ENCODE measurements at places on chromosomes 12 and 14. TPM values are rescaled to one million over a fixed set of nuclear protein-coding genes. Genes with fewer than 3 reads are reported as not detected.

- no peak for DNase-seq
These were observed 49.2 kb upstream of the SSTR1 start for GRCh38 chr14:38158468-38158867.

GRCh38 chr12:116495260-116495659 is 63.9 kb upstream of the MAP1LC3B2 start:
- no peak for DNase-seq

DNA sequence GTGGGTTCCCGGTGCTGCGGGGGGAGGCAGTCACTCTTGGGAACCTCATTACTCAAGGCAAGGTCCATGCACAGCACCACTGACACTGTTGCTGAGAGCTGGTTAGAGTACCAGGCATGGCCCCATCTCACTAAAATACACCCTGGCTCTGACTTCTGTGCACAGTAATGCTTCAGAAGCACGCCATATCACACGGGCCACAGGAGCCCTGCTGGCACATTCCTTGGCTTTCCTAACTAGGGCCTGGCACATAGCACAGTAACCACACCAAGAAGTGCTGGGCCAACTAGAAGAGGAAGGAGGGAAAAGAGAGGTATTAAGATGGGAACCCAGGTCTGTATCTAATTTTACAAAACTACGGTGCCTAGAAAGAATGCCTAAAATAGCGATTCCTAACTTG is 13.5 kb upstream of the RAB35 start:
- no peak for DNase-seq

DNA sequence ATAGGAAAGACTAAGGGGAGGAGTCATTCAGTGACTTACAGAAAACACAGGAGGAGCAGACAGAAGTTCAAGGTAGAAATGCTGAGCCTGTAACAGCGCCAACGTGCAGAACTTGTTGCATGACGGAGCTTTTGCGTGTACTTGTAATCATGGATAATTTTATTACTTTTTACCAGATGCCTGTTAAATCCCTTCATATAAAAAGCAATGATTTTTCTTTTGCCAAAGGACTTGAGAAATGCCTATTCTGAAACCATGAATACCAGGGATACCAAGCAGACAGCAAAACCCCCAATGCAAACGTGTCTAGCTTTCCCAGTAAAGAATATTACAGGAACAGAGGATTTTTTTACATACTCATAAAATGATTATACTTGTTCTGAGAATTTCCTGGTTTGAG is 163.6 kb upstream of the GSC start:
- DNase-seq, result no peak

DNA sequence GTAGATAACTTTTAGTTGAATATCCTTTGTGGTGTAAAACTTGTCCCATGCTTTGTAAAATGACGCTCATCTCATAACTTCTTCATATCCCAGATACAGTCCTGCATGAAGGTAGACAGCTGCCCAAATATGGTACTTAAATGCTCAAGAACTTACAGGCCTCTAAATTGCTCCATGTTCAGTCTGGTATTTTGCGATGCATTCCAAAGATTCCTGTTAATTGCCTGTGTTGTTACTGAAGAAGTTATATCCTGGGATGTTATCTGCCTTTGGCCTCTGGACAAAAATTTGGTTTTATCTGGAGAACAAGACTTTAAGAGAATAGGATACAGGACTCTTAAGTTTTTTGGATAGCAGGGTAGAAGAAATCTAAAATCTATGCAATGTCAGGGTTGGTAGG is 473.0 kb downstream of the PCNX1 start:
- no peak for DNase-seq

DNA sequence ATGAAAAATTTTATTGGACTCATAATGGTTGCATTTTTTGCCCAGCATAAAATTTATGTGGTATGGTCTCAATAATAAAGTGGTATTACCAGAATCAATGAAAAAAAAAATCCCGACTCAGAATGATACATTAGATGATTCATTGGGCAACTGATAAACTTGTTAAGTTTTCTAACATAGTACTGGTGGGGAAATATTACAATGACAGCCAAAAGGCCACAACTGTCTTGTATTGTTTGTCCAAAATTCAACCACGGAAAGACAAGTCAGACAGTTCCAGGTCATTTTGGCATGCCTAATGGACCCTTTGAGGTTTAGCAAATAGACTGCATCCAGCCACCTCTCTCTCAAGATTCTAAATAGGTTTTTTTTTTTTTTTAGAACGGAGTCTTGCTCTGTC is 70.5 kb upstream of the TRIM9 start:
- no peak for DNase-seq

DNA sequence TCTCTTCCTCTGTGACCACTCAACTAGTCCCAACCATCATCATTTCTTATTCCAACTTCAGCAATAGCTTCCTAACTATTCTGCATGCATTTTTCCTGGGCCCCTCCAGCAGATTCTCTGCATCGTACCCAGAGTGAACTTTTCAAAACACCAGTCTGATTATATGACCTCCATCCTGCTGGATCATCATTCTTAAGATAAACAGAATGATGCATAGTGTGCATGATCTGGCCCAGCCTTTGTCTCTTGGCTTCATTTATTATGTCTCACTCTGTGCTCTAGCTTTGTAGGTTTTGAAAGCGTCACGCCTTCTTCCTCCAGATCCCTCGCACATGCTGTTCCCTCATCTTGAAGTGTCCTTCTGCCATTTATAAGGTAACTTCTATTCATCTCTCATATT is 46.3 kb upstream of the SLC38A4 start:
- no peak for DNase-seq

DNA sequence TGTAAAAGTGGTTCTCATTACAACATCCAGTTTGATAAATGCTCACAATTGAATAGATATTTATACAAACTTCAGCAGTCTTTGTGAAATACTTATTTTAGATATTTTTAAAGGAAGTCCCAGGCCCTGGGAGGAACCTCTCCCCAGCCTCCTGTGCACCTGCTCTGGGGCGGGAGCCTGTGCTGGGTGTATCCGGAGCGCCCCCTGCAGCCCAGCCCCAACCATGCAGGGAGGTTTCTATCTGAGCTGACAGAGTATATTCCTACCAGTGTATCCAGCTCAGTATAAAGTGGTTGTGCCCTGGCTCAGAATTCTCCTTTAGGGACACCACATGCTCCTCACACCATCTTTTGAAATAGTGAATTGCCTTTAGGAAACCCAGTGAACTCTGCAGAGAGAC is 851.8 kb downstream of the TMEM121 start:
- DNase-seq, result peak; percentile 59

- DNase-seq, result peak; percentile 18
These were observed 3.9 kb upstream of the DNAL1 start for GRCh38 chr14:73640796-73641365.

DNA sequence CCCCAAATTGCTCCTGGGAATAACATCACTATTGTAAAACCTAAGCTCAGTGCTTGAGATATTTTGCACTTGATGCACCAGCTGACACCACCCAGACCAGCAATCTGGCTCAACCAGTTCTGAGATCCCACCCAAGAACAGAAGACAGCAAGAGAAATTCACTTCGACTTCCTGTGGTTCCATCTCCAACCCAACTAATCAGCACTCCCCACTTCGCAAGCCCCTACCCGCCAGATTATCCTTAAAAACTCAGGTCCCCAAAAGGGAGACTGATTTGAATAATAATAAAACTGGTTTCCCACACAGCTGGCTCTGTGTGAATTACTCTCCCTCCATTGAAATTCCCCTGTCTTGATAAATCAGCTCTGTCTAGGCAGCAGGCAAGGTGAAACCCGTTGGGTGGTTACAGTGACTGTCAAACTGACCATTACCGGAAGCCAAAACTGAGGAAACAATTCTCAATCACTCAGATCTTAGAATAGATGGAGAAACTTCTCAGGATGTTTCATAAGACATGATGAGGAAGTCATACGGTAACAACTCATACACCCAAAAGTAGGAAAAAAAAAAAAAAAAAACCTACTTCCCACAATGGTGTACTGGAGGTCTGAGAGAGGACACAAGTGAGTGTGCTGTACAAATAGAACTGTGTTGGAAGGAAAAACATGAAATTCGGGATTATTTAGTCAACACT is 92.4 kb downstream of the TMTC1 start:
- DNase-seq, result no peak

DNA sequence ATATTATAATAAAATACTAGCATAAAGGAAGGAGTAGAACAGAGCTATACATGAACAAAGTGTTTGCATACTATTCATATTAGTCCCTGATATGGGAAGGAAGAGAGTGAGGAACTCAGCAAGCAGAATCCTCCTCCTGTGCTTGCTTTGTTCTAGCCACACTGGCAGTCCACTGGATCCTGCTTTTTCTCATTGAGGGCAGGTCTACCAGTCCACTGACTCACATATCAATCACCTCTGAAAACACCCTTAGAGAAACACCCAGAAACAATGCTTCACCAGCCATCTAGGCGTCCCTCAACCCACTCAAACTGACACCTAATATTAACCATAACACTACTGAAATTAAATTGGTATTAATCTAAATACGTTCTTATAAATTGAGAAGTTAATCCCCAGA is 1861.7 kb upstream of the SEL1L start:
- no peak for DNase-seq

- no peak for DNase-seq
These were observed 24.3 kb upstream of the SUPT16H start for GRCh38 chr14:21408147-21408546.

- DNase-seq, result no peak
These were observed 41.7 kb downstream of the RASSF9 start for GRCh38 chr12:85794531-85794930.

DNA sequence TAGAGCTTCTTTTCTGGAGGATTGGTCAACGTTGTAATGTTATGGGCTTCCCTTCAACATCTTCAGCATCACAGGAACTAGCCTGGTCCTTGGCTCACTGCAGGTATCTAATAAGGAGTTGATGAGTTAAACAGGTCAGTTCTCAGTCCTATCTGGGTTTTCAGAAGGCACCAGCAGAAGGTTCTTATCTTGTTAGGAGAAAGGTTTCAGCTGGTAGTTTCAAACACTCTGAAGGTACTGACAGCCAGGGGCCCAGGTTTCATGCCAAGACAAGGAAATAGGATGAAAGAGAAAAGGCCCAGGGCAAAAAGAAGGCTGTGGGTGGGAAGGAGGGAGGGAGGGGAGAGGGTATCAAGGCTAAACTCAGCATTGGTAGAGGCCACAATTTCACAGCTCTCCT is 21.4 kb downstream of the TMEM229B start:
- no peak for DNase-seq

DNA sequence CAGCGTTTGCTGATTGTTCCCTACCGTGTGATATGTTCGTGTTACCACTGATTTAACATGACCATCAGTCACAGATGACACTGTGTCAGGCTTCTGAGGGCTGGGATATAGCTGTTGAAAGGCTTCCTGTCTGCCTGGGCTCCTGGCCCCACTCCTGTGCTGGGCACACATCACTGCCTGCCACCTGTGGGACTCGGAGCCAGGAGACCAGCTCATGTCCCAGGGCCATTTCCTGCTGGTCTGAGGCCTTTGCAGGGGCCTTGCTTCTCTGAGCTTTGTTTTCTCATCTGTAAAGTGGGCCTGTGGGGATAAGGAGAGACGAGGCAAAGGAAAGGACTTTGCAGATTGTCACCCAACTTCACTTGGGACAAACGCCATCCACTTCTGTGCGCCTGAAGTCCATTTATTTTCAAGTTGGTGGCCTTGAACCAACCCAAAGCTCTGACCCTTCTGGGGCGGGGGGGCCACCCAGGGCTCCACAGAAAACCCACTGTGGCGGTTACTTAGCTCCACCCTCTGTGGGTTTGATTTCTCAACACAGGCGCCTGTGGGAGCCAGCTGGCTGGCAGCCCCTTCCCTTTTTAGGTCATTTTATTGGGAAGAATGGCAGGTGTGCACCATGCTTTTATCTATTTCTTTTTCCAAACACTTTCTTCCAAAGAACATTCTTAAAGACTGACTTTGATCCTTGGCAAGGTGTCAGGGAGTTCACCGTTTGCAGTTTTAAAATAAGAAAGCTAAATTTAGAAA is 54.1 kb downstream of the BEGAIN start:
- no peak for DNase-seq

- no peak for DNase-seq
These were observed 29.5 kb upstream of the FBXO34 start for GRCh38 chr14:55241673-55242072.

GRCh38 chr14:24639905-24640304 is 5.9 kb upstream of the GZMB start:
- DNase-seq, result no peak

DNA sequence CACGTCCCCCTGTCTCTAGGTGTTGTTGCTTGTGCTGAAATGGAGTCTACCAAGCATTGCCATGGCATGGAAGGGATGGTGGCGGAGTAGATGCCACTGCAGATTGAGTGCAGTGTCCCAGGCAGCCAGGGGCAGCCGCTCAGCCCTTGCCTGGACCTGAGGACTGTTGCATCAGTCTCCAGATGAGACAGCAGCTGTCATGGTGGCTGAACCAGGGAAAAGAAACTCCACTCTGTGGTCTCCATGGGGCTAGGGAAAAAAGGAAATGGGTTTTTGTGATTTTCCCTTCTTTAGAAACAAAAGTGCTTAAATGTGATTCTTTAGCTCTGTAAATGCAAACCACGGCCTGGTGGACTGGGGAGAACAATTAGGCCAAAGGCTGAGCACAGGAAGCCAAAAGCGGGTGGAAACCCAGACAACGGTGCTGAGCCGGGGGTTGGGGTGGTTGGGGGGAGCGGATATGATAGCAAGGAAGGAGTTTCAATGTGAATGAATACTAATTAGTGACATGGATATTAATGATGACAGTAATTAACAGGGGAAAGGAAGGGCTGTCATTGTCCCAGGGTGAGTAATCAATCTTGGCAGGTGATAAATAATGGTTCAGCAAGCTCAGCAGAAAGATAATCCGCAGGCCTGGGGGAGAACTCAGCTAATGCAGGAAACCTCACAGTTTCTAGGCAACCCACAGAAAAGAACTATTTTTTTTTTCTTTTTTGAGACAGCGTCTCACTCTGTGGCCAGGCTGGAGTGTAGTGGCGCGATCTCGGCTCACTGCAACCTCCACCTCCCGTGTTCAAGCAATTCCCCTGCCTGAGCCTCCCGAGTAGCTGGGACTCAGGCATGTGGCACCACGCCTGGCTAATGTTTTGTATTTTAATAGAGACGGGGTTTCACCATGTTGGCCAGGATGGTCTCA is 442.6 kb downstream of the DPF3 start:
- DNase-seq, result peak; percentile 27

GRCh38 chr14:65290830-65291229 is 121.7 kb upstream of the FUT8 start:
- DNase-seq, result peak; percentile 52

- DNase-seq, result no peak
These were observed 158.4 kb downstream of the NTF3 start for GRCh38 chr12:5590316-5590715.

NTS gene
- not detected for polyA plus RNA-seq

PIWIL1 gene
- not detected for polyA plus RNA-seq

TAS2R19 gene
- polyA plus RNA-seq, result 0.42 TPM

ANO2 gene
- not detected for polyA plus RNA-seq

ENDOU gene
- 0.03 TPM for polyA plus RNA-seq

PPFIBP1 gene
- polyA plus RNA-seq, result 6.5 TPM

DDN gene
- polyA plus RNA-seq, result 0.75 TPM

CD163L1 gene
- polyA plus RNA-seq, result not detected

PPP4R4 gene
- polyA plus RNA-seq, result 0.03 TPM

DICER1 gene
- polyA plus RNA-seq, result 15.4 TPM

CLEC2A gene
- not detected for polyA plus RNA-seq

MYF5 gene
- not detected for polyA plus RNA-seq

ANKS1B gene
- polyA plus RNA-seq, result not detected

ARF3 gene
- polyA plus RNA-seq, result 31.7 TPM

IFI27 gene
- polyA plus RNA-seq, result 0.15 TPM

Measured in B cell (primary cell).